ENCODE measurements at places on chromosomes 5 and 9. TPM values are rescaled to one million over a fixed set of nuclear protein-coding genes. Genes with fewer than 3 reads are reported as not detected.

HNRNPH1 gene
- 267 TPM for total RNA-seq

ZFP37 gene
- total RNA-seq, result 2.4 TPM

SPATA31C1 gene
- not detected for total RNA-seq

HTR1A gene
- total RNA-seq, result not detected

INVS gene
- 14.9 TPM for total RNA-seq

- H3K36me3 ChIP-seq, result peaks cover 7% of the 10 kb centered on the region
- no peaks in the 10 kb centered on the region for H3K27me3 ChIP-seq
- H3K4me3 ChIP-seq, result no peak overlapping the region
- H3K27ac ChIP-seq, result no peak overlapping the region
- H3K4me1 ChIP-seq, result no peaks in the 10 kb centered on the region
Measured at GRCh38 chr5:57267805-57268204, 93.9 kb downstream of the GPBP1 start.

GRCh38 chr5:83531661-83532060, 60.1 kb downstream of the VCAN start:
- H3K4me3 ChIP-seq, result no peak overlapping the region
- no peak overlapping the region for H3K27ac ChIP-seq
- peaks cover 8% of the 10 kb centered on the region for H3K4me1 ChIP-seq
- H3K27me3 ChIP-seq, result peaks cover 2% of the 10 kb centered on the region

GRCh38 chr9:111644195-111644772, 13.2 kb downstream of the DNAJC25 start:
- H3K27me3 ChIP-seq, result peaks cover 2% of the 10 kb centered on the region
- H3K36me3 ChIP-seq, result peaks cover 18% of the 10 kb centered on the region
- H3K4me3 ChIP-seq, result no peak overlapping the region
- no peaks in the 10 kb centered on the region for H3K4me1 ChIP-seq
- no peak for DNase-seq

DNA sequence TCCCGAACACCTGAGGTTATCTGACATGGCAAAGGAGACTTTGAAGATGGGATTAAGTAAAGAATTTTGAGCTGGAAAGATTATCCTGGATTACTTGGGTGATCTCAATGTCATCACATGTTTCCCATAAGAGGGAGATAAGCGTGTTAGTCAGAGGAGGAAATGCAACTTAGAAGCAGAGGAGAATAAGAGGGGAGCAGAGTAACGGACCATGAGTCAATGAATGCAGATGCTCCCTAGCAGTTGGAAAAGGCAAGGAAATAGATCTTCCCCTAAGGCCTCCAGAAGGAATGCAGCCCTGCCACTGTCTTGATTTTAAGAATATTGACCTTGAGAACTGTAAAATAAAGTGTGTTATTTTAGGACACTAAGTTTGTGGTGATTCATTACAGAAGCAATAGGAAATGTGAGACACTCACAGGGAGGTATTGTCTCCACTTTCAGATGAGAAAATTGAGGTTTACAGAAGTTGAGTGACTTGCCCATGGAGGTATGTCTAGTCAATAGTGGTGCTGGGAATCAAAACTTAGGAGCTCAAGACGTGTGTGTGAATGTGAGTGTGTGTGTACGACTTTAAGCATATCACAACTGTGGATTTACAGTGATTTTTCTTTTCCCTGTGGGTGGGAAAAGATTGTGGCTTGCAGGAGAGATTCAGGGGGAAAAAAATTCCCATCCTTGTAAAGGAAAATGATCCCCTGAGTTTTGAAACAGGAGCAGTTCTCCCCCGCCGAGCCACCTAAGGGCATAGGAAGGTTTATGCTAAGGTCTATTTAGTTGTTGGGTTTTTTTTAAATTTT, 125.3 kb downstream of the TRIM32 start:
- peak; percentile 0 for DNase-seq
- H3K4me3 ChIP-seq, result no peak overlapping the region
- H3K27ac ChIP-seq, result no peak overlapping the region
- no peaks in the 10 kb centered on the region for H3K4me1 ChIP-seq
- H3K27me3 ChIP-seq, result peaks cover 3% of the 10 kb centered on the region

DNA sequence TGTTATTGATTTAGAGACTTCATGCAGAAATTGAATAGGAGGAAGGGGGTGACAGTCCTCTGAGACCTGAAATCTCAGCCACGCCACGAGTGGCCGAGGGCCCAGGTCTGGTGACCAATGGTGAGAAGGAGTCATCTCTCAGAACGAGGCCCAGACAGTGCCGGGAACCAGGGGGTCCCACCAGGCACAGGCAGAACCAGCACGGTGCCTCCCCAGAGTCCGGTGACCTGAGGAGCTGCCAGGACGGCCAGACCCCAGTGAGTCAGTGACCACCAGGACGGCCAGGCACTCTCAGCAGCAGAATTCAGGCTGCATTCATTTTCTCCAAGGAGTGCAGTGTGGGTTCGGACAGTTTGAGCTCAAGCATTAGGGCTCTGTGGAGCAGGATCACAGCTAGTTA, 43.8 kb upstream of the NKD2 start:
- peaks cover 26% of the 10 kb centered on the region for H3K4me1 ChIP-seq
- peaks cover 63% of the 10 kb centered on the region for H3K27me3 ChIP-seq
- H3K4me3 ChIP-seq, result no peak overlapping the region

DNA sequence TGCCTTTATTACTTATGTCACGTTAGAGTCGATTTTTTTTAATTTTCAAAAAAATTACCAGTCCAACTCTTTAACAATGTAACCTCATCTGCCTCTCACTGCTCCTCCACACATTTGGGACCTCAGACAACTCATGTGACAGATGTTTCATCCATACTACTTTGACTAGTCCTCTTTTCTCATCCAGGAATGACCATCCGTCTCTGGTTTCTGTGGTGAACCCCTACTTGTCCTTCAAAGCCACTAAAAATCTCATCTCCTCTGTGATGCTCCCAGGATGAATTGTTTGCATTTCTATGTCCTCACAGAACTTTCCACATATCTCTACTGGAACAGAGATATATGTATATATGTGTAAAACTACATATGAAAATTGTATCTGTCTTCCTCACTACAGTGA, 149.8 kb upstream of the ZNF462 start:
- no peaks in the 10 kb centered on the region for H3K27me3 ChIP-seq
- H3K27ac ChIP-seq, result no peak overlapping the region
- no peak overlapping the region for H3K4me3 ChIP-seq
